ENCODE measurements at places on chromosomes 2 and 18. TPM values are rescaled to one million over a fixed set of nuclear protein-coding genes. Genes with fewer than 3 reads are reported as not detected.

GLI2 gene
- total RNA-seq = 16.8 TPM

SERPINB3 gene
- 0.06 TPM for total RNA-seq

ST6GAL2 gene
- total RNA-seq = 13.1 TPM

ITGA4 gene
- total RNA-seq = 1.4 TPM

EFEMP1 gene
- total RNA-seq = 39.6 TPM

IL1F10 gene
- 0.09 TPM for total RNA-seq

DAPL1 gene
- total RNA-seq = 0.16 TPM

SFT2D3 gene
- total RNA-seq = 5.1 TPM

ANKRD62 gene
- total RNA-seq = not detected

ZBTB7C gene
- 0.27 TPM for total RNA-seq

UGT1A4 gene
- not detected for total RNA-seq

NYAP2 gene
- total RNA-seq = not detected

CROCC2 gene
- not detected for total RNA-seq

BUB1 gene
- 35.4 TPM for total RNA-seq

XIRP2 gene
- not detected for total RNA-seq

All from A549 treated with AZD2906 at 1 μM for 4 hours (cell line).